Panc1 (cell line): ENCODE measurements at places on chromosomes 1 and 21.

DNA sequence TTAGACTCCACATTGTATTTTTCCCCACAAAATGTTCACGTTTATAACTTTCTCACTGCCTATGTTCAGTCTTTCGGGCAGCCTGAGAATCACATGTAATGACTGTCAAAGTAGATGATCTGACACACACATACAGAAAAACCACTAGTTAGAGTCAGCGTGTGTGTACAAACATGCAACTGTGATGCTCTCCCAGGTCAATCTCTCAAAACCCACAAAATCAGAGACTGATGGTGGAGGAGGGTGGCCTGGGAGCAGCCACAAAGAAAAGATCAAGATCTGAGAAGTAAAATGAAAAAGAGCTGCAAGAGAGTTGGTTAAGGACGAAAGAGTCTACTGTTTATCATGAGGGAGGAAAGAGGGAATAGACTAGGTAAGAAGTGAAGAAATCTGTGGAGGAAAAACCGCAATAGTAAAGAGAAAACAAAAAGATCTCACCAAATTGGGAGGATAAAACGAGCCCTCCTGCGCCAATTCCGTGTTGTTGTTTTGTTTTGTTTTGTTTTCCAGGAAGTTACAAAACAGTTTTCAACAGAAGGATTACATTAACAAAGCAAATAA, 2.3 kb downstream of the EGLN1 start:
- DNase-seq = no peak

GRCh38 chr1:95140791-95141190, 23.6 kb downstream of the TLCD4 start:
- DNase-seq = no peak

DNA sequence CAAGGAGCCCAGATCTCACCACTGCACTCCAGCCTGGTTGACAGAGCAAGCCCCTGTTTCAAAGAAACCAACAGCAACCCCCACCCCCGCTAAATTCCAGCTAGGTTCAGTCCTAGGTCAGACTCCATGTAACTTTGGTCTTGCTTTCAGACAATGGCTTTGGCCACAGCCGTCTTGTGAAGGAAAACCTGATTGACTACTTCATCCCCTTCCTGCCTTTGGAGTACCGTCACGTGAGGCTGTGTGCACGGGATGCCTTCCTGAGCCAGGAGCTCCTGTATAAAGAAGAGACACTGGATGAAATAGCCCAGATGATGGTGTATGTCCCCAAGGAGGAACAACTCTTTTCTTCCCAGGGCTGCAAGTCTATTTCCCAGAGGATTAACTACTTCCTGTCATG, 12.9 kb downstream of the TOR3A start:
- DNase-seq = no peak

DNA sequence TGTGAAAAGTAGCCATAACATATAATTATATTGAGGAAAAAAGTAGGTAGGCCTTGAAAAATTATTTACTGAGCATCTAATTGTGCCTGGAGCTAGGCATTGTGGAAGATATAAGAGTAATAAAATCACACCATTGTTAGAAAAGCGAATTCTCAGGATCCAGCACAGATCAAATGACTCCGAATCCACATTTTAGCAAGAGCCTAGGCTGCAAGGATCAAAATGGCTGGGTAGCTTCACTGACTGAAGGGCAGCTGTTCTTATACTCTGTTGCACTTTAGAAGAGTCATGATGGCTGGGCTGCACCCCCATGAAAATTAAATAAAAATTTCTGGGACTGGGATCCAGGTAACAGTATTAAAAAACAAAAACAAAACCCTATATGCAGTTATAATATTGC, 67.6 kb upstream of the HMCN1 start:
- no peak for DNase-seq

GRCh38 chr1:5944154-5944842, 47.9 kb downstream of the NPHP4 start:
- no peak for DNase-seq

DNA sequence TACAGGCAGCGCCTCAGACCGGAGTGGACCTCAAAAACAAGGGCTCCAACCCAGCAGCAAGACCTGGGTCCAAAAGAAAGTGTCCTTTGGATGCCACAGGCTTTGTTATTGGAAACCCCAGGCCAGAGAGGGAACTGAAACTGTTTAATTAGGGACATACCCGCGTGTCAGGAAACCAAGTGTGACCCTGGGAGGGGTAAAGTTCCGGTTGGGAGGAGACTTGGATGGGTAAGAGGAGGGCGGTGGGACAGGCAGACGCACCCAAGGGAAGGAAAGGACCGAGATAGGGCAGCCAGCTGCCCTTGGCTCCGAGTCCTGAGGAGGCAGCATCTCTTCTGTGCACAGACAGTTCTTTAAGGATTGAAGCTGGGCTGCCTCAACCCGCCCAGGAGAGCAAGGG, 71.4 kb downstream of the CDC7 start:
- DNase-seq = no peak

- DNase-seq = no peak
These were observed 8.3 kb downstream of the KDF1 start for GRCh38 chr1:26951821-26952497.

- no peak for DNase-seq
These were observed 275.5 kb upstream of the RUNX1 start for GRCh38 chr21:35324372-35325220.

- DNase-seq = no peak
These were observed 20.4 kb upstream of the FMOD start for GRCh38 chr1:203371288-203371687.

DNA sequence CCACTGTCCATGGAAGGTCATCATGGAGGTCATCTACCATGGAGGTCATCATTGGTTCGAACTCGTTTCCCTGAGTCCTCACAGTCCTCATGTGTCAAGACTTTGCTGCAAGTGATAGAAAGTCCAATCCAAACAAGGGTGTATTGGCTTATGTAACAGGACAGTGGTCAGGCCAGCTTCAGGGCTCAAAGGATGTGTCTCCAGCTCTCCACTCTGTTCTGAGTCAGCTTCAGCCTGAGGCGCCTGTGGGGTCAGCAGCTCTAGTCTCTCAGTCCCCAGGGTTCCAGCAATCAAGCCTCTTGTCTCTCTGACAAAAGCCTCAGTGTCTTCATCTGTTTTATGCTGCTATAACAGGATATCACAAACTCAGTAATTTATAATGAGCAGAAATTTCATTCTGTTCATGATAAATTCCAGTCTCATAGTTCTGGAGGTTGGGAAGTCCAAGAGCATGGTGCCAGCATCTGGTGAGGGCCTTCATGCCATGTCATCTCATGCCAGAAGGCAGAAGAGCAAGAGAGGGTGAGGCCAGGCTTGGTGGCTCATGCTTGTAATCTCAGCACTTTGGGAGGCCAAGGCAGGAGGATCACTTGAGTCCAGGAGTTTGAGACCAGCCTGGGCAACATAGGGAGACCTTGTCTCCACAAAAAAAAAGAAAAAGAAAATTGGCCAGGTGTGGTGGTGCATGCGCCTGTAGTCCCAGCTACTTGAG, 19.5 kb downstream of the A3GALT2 start:
- no peak for DNase-seq

GRCh38 chr1:97816927-97817326, 103.9 kb downstream of the DPYD start:
- DNase-seq = no peak

- DNase-seq = no peak
These were observed 167.7 kb upstream of the PTGFR start for GRCh38 chr1:78322928-78323680.

- no peak for DNase-seq
These were observed 36.3 kb downstream of the ERICH3 start for GRCh38 chr1:74637296-74637695.

- no peak for DNase-seq
These were observed 31.9 kb upstream of the SLC19A1 start for GRCh38 chr21:45574081-45574501.

DNA sequence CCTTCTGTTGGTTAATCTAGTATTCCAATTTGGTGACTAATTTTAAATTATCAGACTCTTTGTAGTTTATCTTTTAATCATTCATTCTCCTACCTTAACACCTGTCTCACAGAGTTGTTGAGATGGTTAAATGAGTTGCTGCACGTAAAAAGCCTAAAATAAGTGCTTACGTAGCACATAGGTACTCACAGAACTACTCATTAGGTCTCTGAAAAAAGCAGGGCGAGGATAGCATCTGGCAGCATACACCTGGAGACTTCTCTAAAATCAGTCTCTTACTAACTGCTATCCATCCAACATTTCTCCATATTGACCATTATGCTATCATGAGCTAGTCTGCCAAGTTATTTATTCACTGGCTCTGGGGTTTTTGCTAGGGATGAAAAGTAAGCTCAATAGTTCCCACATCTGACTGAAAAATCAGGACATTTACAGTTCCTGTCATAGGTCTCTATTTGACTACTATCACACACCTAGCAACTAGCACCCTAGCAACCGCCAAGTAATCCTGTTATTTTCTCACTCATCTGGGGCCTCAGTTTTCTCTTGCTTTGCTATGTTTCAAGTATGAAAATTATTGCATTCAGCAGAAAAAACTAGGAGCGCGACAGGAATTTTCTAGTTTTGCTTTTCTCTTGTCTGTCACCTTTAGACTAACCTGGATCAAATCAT, 11.2 kb downstream of the CSDE1 start:
- no peak for DNase-seq

GRCh38 chr1:58405660-58406059, 140.9 kb downstream of the OMA1 start:
- DNase-seq = no peak

DNA sequence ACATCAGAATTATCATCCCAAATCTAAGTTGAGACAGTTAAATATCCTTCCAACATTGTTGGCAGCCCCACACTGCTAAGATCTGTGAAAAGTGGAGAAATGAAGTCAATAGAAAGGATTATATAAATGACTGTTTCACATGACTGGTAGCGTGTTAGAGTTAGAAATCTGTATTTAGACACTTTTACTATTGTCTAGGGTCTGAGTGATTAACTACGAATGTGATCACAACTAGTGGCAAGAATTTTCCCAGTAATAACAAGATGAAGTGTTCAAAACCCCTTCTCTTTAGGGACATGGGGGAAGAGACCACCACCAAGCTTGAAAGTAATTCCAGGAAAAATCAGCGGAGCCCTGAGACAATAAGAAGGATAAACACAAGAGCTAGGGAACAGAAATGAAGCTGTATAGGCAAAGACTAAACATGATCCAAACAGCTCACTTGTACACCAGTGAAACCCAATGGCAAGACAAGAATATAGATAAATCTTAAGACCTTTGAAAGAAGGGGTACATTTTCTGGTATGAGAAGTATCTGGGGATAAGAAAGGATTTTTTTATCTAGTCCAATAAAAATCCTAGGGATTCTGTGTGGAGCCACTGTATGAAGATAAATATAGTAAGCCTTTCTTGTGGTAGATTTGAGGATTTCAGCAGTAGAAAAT, 646.6 kb upstream of the USP24 start:
- no peak for DNase-seq

GRCh38 chr1:156025876-156026275, 5.1 kb upstream of the SSR2 start:
- no peak for DNase-seq

DNA sequence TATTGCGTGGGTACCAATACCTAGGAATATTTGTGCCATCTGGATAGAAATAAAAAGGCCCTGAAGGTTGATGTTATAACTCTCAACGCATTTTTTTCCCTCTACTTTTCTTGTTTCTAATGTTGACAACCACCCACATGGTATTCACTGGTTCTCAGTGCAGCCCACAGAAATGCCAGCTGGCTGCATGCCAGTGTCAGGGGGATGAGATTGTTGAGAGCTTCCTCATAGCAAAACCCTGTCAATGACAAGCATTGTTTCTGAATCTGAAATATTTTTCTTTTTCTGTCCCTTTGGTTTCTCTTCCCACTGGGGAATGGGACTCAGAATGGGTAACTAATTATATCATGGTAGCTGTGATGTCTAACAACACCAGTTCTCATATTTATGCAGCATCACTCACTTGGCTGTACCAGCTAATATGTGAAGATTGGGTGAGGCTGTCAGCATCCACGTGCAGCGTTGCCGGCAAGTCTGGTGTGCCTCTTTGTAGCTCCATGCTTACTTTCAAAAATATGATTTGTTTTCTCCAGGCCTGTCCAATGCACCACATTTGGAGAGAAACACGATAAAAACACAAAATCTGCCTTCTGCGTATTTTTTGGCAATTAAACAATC, 284.6 kb downstream of the PTBP2 start:
- no peak for DNase-seq

DNA sequence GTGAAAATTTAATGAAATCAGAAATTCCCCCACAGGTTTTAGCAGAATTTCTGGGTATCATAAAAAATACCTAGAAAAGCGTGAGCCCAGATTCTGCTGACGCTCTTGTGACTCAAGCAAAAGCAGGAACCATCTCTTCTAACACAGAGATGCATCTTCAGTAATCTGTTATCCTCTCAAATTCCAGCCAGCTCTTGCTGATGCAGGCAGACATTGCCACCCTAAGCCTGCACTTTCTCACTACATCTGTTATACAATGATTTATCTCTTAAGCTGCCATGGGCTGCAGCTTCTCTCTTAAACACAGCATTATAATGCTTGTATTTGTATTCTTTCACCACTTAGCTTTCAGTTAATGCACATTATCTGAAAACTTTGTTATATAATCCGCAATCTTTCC, 113.0 kb upstream of the RGS1 start:
- DNase-seq = no peak

GRCh38 chr1:225881081-225881958, 860 bp downstream of the TMEM63A start:
- DNase-seq = no peak
